ENCODE measurements at places on chromosomes 11 and 22.

DNA sequence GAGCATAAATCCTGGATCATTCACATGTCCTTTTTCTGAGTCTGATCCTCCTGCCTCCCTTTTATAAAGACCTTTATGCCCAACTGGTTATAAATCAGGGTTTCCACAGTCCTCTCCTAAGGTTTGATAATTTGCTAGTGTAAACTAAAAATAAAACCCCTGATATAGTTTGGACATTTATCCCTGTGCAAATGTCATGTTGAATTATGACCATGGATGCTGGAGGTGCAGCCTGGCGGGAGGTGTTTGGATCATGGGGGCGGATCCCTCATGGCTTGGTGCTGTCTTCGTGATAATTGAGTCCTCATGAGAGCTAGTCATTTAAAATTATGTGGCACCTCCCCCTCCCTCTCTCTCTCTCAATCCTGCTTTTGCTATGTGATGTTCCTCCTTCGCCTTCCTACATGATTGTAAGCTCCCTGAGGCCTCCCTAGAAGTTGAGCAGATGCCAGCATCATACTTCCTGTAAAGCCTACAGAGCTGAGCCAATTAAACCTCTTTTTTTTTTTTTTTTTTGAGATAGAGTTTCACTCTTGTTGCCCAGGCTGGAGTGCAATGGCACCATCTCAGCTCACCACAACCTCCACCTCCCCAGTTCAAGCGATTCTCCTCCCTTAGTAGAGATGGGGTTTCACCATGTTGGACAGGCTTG lies 9.6 kb upstream of the MTCH2 start:
- DNase-seq = no peak

GRCh38 chr11:39732001-39732400 lies 1727.5 kb downstream of the LRRC4C start:
- DNase-seq = no peak

DNA sequence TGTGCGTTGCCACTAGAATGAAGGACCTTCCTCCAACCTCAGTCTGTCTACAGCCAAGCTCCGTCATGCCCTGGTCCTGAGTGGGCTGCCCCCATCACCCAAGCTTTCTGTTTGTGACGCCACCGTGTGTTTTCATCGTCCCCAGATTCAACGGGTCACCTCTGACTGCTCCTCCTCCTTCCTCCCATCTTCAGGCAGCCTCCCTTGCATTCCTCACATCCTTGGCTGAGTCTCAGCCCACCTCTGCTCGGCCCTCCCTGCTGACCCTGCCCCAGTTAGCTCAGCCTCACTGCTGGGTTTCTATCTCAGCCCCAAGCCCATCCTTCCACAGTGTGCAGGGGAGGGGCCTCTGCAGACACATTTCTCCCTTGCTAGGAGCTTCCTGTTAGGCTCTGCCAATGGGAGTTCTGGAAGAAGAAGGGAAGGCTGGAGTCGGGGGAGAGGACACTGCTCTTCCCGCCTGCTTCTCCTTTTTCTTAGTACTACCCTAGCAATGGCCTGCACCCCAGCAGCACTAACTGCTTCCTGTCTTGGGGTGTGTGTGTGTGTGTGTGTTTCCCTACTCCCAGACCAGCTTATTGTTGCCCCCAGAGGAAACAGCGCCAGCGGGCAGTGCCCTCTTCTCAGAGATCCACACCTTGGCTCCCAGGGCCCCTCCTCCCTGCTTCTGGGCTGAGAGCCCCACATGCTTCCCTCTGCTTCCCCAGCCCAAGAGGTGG lies 5.2 kb downstream of the IFT27 start:
- no peak for DNase-seq

DNA sequence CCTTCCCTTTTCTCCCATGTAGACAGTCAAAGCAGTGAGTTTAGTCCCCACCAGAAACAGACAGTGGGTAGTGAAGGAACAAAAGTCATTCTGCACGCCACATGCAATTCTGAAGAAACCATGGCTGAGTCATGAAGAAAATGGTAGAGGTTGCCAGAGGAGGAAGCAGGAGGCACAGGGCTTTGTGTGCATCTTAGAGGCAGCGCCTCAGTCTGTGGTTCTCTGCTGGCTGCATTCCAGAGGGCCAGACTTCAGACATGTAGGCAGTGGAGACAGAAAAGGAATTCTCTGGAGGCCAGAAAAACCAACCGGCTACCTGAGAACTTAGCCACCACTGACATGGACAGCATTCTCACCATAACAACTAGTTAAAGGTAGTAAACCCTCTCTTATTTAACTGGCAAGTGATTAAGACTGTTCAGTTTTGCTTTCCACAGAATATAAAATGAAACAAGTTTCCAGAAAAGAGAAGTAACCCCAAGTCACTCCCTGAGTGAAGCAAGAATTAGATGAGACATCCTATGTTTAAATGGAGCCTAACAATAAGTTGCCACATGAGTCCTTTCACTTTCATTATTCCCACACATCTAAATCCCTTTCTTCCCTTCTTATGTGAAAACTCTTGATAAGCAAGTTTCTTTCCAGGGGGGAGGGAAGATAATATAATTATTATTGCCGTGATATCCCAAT lies 556.1 kb downstream of the SOX6 start:
- peak; percentile 61 for DNase-seq

- no peak for DNase-seq
These were observed 40.0 kb downstream of the TENM4 start for GRCh38 chr11:79400717-79401330.

DNA sequence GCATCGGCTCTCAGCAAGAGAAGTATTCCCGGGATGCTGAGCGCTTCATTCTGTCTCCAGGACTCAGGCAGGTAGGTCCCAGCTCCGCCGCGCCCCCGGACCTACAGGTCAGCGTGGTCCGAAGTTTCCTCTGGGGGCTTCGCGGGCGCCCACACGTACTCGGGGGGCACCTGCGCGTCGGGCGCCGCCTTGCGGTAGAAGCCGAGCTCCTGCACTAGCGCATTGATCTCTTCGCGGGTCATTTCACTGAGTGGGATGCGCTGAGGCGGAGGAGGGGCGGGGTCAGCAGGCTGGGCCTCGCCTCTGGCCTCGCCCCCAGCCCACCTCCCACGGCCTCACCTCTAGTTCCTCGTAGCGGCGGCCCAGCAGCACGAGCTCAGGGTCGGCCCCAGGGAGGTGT lies 2.5 kb downstream of the SELENOM start:
- DNase-seq = peak; percentile 59

DNA sequence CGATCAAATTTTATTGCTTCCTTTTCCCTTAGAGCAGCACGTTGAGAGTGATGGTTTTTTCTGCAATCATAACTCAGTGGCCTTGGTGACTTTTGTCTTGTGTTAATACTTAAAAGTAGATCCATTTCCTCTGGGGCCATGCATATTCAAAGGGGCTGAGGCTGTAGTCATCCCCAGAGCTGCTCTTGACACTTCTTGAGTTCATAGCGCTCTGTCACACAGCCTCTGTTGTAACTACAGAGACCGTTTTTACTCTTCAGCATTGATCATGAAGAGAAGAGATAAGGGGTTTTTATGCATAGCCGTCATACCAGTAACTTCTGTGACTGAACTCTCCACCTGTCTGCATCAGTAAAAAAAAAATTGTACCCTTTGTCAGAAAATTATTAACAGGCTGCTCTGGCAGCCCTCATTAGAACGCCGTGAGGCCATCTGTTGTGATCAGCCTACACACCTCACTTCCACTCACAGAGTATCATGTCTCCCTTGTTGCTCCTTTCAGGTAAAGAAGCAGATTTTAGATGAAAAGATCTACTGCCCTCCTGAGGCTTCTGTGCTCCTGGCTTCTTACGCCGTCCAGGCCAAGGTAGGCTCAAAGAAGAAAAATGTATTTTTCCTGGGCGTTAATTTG lies 38.4 kb downstream of the NF2 start:
- no peak for DNase-seq

DNA sequence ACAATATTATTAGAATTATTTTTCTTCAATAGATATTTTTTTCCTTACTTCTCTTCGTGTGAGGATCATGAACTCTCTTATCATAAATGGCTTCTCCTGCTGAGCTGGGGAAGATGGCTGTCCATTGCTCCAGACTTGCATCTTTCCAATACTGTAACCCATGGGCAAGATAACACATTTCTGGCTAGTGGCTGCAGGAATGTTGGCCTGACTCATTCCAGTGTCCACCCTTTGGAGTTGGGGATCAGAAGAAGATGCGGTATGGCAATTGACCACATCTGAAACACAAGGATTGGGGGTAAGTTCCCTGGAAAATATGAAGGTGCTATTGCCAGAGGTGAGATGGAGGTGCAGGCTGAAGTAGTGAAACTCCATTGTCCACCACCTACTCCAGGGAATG lies 92.8 kb downstream of the FAR1 start:
- DNase-seq = no peak

DNA sequence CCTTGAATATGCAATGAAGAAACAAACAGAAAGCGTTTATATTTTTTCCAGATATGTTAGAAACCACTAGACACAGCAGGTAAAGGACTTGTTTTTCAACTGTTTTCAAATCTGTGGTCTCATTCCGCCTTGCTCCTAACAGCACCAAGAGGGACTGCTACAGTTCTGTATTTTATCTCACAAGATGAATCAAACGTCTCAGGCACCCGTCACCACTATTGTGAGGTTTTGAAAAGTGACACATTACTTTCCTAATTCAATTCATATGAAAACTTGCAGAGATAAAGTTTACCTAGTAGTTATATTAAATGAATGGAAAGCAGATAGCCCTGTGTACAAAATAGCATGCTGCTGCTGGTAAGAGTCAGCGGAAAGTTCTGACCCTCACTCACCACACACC lies 386.3 kb downstream of the ETS1 start:
- no peak for DNase-seq

GRCh38 chr11:119599864-119600541 lies 129.0 kb downstream of the NECTIN1 start:
- no peak for DNase-seq

DNA sequence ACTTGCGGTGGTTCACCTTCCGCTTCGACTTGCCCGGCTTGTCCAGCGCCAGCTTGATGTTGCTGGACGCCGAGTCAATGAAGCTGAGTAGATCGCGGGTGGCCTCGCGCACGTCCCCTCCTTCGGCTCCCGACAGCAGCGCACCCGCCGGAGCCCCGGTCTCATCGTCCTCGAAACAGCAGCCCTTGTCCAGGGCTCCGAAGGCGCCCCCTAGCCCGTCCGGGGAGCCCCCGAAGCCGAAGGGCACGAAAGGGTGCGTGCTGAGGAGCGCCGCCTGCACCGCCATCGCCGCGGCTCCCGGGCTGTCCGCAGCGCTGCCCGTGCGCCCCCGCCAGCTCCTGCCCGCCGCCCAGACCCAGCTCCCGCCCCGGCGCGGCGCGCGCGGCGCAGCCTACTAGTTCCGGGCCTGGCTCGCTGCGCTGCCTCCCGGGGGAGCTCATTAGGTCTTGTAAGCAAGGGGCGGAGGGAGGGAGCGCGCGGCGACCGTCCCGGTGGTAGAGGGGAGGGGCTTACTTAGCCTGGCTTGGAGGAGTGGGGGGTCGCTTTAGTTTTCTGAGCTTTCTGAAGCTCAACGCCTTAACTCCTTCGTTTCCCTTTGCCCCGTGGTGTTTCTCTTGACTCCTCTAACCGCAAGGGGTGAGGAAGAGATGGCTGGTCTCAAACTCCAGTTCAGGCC lies at the start of gene FAM181B:
TSS of gene FAM181B (minus strand) at position 421 of the 676 bp plus-strand sequence. CDS start at position 286, 135 bp downstream.
- peak; percentile 74 for DNase-seq

DNA sequence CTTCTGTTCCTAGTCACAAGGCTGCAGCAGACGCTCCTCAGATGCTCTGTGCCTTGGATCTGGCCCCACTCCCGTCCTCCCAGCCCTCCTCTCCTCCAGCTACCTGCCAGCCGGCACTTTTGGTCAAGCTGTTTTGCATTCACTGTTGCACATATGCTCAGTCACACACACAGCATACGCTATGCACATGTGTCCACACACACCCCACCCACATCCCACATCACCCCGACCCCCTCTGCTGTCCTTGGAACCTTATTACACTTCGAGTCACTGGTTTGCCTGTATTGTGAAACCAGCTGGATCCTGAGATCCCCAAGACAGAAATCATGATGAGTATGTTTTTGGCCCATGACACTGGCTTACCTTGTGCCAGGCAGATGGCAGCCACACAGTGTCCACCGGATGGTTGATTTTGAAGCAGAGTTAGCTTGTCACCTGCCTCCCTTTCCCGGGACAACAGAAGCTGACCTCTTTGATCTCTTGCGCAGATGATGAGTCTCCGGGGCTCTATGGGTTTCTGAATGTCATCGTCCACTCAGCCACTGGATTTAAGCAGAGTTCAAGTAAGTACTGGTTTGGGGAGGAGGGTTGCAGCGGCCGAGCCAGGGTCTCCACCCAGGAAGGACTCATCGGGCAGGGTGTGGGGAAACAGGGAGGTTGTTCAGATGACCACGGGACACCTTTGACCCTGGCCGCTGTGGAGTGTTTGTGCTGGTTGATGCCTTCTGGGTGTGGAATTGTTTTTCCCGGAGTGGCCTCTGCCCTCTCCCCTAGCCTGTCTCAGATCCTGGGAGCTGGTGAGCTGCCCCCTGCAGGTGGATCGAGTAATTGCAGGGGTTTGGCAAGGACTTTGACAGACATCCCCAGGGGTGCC lies 109.8 kb downstream of the BCR start:
- DNase-seq = no peak

- no peak for DNase-seq
These were observed 17.5 kb upstream of the ACCSL start for GRCh38 chr11:44029977-44030911.

GRCh38 chr11:34642001-34642554 lies 21.2 kb downstream of the EHF start:
- DNase-seq = no peak

GRCh38 chr22:40240160-40240559 lies 62.4 kb downstream of the TNRC6B start:
- DNase-seq = no peak

GRCh38 chr11:47987310-47987709 lies 7.0 kb downstream of the PTPRJ start:
- no peak for DNase-seq

GRCh38 chr11:101321222-101321621 lies 191.6 kb upstream of the PGR start:
- DNase-seq = no peak

GRCh38 chr11:79422866-79423265 lies 18.0 kb downstream of the TENM4 start:
- DNase-seq = no peak

- DNase-seq = no peak
These were observed 138.1 kb upstream of the SORL1-AS1 start for GRCh38 chr11:121590772-121591404.

DNA sequence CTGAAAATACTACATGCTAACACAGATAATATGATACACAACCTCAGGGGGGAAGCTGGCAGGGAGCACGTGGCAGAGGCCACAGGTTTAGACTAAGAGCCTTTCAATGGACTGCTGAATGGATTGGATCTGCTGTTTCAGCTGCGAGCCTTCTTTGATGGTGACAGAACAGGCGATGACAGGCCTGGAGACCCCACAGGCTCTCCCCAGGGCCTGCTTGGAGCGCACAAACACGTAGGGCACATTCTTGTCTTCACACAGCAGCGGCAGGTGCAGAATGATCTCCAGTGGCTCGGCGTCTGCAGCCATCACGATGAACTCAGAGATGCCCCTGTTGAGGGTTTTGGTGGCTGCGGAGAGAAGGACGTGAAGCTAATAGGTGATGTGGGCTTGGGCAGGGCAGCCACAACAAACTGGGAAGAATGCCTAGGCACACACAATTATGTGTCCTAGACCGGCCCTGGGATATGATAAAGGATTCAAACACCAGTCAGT lies 13.8 kb downstream of the SNU13 start:
- no peak for DNase-seq

GRCh38 chr22:23222033-23222792 lies 41.9 kb downstream of the BCR start:
- no peak for DNase-seq

- no peak for DNase-seq
These were observed 68.0 kb downstream of the RSF1 start for GRCh38 chr11:77752516-77752915.

Measured in left hindlimb (tissue), 1 donor.